DMS 273 treated with DMSO at 0.1 percent for 48 hours (cell line): ENCODE measurements at places on chromosomes 2 and 18.

DNA sequence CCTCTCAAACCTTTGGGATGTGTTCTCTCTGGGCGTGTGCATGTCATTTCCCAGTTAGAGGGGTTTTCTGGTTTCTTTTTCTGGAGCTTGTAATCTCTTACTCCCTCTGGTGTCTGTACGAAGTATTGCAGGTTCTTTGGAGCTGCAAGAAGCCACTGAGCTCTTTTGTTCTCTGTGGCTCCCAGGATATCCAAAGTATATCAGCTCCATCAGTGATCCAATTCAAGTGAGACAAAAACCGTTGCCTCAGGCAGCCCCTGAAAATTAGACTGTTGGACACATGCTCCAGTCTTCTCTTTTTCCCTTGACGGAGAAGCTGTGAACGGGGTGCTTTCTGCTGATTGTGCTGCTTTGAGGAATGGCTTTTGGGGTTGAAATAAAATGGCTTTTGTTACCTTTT lies 59.0 kb upstream of the LDLRAD4 start:
- DNase-seq: no peak

DNA sequence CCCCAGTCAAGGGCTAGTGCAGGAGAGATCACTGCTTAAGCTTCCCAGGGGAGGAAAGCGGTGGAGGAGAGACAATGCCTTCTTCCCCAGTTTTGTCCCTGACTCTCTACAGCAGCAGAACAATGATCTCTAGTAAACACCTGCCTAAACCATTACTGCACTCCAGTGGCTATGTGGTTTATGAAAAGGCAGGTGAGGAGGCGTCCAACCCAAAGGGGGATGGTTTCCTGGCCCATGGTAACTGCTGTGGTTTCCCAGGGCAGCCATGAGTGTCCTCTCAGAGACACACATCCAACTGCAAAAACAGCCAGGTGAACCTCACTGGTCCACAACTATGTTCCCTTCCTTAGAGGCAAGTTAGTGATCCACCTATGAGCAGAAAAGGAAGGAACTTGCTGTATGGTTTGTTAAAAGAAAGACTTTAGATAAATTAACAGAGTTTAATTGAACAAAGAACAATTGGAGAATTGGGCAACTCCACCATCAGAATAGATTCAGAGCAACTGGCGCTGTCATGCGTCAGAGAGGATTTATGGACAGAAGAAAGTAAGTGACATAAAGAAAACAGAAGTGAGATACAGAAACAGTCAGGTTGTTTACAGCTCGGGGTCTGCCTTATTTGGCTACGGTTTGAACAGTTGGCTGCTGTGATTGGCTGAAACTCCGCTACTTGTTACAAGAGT lies 4.8 kb upstream of the TTC39C start:
- DNase-seq: no peak

DNA sequence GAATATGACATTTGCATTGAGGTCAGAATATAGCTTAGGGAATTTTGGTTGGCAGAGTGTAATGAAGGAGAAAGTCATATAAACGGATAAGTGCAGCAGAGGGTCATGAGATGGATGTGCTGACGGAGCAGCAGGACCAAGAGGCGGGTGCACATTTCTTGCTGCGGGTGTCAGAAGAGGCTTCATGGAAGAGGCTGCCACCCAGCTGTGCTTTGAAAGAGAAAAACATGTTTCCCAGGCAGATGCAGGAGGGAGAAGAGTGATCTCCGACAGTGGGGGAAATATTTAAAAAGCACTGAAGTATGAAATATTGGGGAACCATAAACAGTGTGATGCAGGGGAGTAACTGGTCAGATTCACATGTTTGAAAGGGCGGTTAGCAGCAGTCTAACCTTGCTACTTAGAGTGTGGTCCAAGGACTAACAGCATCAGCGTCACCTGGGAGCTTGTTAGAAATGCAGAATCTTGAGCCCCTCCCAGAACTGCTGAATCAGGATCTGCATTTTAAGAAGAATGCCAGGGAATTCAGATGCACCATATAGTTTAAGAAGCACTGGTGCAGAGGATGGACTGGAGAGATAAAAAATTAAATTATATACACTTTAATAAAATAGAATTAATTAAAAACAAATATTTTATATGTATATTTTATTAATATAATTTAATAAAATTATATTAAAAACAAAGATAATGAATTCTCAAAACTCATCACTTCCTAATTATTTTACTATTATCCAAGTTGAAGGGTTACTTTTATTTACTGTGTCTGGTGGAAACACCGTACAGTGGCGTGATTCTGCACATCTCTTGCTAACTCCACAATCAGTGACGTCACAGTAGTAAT lies 36.1 kb upstream of the SCYGR1 start:
- DNase-seq: no peak

- DNase-seq: no peak
Measured at GRCh38 chr2:30048636-30049175, 98.1 kb upstream of the YPEL5 start.

- DNase-seq: no peak
Measured at GRCh38 chr2:160303076-160303475, 103.0 kb upstream of the ITGB6 start.

DNA sequence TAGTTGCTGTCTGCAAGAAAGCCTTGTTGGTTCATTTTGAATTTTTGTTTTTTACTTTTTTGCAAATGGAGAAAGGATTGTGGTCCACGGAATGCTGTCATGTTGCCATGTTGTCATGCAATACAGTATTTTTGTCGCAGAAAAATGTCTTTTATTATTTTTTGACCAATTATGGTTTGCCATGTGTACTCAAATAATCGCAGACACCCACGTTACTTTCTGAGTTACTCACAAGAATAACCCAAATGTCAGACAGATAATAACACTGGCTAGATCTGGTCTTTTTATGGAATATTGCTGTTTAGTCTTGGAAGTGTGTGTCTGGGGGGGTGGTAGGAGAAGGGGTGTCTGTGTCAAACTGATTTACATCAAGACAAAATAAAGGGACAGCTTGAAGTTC lies 188.9 kb downstream of the LTBP1 start:
- no peak for DNase-seq

- no peak for DNase-seq
Measured at GRCh38 chr2:31334311-31335026, 80.1 kb downstream of the XDH start.

- peak; percentile 16 for DNase-seq
Measured at GRCh38 chr2:229273723-229274338, 2.7 kb upstream of the PID1 start.

DNA sequence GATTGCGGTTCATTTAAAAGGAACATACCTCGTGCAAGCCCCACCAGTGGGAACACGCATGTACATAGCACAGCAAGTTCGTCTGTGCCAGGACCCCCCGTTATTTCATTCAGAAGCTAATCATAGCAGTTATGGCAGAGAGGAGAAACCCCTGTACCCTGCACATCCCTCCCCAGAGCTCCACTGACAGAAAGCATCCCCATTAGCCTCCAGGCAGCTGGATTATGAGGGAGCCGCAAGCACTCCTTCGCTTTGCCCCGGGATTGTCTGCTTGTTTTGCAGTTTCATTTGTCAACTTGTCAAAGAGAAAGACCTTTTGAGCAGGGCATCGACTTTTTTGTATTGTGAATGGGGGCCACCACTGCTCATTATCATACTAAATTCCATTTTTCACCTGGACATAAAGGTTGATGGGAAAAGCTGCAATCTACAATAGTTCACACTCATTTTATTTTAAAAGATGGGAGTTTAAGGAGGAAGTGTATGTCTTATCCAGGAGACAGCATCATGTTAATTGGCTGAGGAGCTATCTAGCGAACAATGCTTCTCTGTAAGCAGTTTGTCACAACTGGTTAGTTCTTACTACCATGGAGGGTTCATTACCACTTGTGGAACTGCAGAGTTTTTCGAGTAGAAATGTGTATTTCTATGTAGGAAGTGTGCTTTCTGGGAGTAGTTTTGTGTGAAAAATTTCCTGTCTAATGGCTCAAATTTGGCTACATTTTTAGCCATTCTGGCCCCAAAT lies 255.3 kb downstream of the THSD7B start:
- DNase-seq: no peak

- DNase-seq: no peak
Measured at GRCh38 chr2:237293978-237294377, 120.0 kb downstream of the COL6A3 start.

DNA sequence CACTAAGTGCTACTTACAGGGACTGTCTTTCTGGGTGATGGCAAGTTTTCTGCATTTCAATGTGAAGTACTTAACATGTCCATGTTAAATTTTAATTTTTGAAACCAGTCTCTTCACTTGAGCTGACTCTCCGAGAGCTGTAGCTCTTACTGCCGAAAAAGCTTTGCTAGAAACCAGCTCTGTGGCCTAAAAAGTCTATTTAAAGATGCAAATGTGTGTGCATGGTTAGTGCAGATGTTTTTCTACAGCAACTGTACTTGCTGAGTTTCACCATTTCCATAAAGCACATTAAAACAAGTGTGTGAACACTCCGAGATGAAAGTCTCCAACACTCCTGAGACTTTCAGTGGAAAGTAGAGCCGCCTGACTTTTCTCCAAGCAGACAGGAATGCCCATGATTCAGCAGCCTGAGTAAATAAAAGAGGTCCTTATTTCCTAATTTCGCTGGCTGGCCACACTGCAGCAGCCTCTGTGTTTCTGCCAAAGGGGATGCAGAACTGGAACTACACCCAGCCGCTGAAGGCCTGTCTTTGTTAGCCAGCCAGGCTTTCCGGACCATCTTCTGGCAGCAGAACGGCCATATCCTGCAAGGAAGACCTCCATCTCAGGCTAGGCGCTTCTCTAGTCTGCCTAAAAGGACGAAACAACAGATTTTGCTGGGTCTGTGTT lies 121.2 kb downstream of the ZNF521 start:
- DNase-seq: no peak

GRCh38 chr2:181454686-181455450 lies 2.3 kb upstream of the ITGA4 start:
- no peak for DNase-seq

DNA sequence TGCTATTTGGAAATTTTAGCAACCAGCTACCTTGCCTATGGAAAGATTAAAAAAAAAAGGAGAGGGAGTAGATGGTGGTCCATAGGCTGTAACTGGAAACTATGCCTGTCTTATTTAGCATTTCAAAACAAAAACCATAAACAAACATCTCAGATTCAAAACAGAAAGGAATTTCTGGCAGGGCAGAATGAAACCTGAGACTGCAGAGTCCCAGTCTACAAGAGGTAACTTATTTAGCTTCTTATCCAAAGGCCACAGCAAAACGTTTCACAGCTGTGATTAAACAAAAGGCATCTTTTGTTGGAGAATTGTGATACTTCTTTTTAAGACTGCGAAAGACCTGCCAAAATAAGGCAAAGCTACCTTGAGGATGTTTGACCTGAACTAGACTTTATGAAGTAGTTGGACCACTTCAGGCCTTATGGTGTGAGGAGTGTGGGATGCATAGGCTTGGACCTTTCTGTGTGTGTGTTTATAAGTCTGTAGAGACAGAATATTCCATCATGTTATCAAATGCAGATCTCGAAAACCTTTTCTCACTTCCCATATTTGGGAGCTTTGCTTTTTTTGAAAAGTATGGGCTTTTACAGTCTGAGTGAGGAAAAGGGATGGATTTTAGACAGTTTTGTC lies 11.0 kb downstream of the CRIM1 start:
- DNase-seq: no peak

GRCh38 chr2:177014946-177015345 lies 197.6 kb upstream of the HNRNPA3 start:
- DNase-seq: no peak

- DNase-seq: no peak
Measured at GRCh38 chr2:150467621-150467963, 19.9 kb downstream of the RND3 start.
